ENCODE measurements at places on chromosomes 5 and 9.

GRCh38 chr9:117612317-117612716 lies 91.9 kb upstream of the TLR4 start:
- no peak for DNase-seq

- DNase-seq, result peak; percentile 64
Observed at GRCh38 chr9:2623288-2624050, 1.9 kb downstream of the VLDLR start.

GRCh38 chr9:125822902-125823301 lies 75.7 kb downstream of the PBX3 start:
- DNase-seq, result no peak

DNA sequence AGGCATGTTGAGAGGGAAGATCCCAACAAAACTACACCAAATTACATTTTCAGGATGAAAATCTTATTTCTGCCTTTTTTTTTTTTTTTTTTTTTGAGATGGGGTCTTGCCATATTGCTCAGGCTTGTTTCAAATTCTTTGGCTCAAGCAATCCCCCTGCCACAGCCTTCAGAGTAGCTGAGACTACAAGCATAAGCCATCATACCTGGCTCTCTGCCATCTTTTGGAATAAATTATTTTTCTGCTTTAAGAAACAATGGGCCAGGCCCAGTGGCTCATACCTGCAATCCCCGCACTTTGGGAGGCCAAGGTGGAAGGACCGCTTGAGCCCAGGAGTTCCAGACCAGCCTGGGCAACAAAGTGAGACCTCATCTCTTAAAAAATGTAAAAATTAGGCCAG lies 14.3 kb downstream of the AFF4 start:
- DNase-seq, result no peak

- no peak for DNase-seq
Observed at GRCh38 chr5:75265731-75266130, 29.1 kb upstream of the ANKRD31 start.

DNA sequence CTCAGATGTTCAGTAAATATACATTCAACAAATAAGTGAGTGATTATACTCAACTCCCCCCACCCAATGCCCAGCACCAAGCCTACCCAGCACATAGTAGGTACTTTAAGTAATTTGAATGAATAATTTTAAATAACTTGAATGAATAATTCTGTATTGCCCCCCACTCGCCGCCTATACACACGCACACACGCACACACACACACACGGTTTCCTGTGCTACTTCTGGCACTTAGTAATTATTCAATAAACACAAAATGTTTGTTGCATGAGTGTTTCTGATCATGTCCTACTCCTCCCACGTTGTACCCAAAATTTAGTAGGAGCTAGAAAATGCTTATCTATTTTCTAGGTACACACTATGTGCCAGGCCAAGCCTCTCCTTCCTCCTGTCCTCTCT lies 16.2 kb downstream of the PCDH12 start:
- no peak for DNase-seq

DNA sequence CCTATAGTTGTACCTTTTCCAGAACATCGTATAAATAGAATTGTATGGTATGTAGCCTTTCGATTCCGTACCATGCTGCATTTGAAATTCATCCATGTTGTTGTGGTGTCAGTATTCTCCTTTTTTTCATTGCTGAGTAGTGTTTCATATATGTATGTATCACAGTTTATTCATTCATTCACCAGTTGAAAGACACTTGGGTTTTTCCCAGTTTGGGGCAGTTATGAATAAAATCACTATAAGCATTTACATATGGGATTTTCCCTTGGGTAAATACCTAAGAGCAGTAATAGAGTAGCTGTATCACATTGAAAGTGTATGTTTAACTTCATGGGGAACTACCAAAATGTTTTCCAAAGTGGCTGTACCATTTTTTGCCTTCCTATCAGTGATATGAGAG lies 16.1 kb upstream of the FKTN start:
- DNase-seq, result no peak

- DNase-seq, result no peak
Observed at GRCh38 chr9:26142201-26142600, 464.0 kb upstream of the TUSC1 start.

DNA sequence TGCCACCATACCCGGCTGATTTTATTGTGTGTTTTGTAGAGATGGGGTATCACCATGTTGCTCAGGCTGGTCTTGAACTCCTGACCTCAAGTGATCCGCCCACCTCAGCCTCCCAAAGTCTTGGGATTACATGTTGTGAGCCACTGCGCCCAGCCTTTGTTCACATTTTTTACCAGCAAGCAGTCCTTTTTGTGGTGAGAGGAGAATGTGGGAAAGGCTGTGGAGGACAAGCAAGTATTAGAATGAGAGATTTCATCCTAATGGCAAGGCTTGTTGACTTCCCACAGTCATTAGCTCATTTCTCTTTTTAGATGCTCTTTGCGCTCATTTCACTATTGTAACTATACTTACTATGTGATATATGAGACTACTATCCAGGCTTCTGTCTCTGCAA lies 6.1 kb downstream of the IL31RA start:
- no peak for DNase-seq

- no peak for DNase-seq
Observed at GRCh38 chr5:56388229-56388985, 155.3 kb upstream of the ANKRD55 start.

GRCh38 chr5:42756606-42757601 lies at the start of gene CCDC152:
CCDC152 (plus strand) TSS chr5:42756818; CDS start chr5:42759122, 2,304 bp downstream.
- DNase-seq, result no peak

GRCh38 chr9:115016344-115016743 lies 86.0 kb upstream of the TNFSF8 start:
- no peak for DNase-seq

GRCh38 chr5:172658961-172659501 lies 18.0 kb downstream of the NEURL1B start:
- no peak for DNase-seq

- DNase-seq, result no peak
Observed at GRCh38 chr5:158375531-158375930, 516.6 kb upstream of the CLINT1 start.

DNA sequence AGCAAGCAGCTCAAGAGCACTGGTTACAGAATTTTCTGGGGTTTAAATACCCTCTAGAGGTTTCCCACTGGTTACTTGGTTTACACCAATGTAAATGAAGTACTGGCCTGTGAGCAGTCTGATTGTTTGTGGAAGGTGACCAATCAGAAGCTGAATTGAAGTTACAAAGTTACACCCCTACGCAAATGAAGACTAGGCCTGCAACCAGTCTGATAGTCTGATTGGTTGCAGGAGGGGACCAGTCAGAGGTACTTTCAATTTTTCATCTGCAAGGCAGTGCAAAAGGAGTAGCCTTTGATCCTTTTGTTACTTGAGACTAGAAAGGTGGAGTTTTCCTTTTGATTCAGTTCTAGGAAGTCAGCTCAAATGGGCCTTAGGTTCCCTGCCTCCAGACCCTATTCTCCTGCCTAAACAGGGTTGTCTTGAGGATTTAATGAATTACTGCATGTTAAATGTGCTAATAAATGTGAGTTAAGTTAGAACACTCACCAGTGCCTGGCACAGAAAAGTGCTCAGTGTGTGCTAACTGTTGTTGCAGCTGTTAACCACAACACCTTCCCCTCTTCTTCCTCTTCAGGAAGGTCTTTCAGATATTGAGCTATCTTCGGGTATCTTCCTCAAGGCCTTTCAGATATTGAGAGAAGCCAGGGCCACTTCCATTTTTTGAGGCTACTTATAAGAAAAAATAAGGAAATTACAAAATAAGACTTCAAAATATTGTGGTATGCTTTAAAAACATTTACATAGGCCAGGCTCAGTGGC lies 32.1 kb upstream of the CLINT1 start:
- no peak for DNase-seq

- DNase-seq, result no peak
Observed at GRCh38 chr9:88180081-88180765, 41.9 kb upstream of the SPATA31C2 start.

- no peak for DNase-seq
Observed at GRCh38 chr9:72557549-72557948, 36.1 kb downstream of the TMC1 start.

DNA sequence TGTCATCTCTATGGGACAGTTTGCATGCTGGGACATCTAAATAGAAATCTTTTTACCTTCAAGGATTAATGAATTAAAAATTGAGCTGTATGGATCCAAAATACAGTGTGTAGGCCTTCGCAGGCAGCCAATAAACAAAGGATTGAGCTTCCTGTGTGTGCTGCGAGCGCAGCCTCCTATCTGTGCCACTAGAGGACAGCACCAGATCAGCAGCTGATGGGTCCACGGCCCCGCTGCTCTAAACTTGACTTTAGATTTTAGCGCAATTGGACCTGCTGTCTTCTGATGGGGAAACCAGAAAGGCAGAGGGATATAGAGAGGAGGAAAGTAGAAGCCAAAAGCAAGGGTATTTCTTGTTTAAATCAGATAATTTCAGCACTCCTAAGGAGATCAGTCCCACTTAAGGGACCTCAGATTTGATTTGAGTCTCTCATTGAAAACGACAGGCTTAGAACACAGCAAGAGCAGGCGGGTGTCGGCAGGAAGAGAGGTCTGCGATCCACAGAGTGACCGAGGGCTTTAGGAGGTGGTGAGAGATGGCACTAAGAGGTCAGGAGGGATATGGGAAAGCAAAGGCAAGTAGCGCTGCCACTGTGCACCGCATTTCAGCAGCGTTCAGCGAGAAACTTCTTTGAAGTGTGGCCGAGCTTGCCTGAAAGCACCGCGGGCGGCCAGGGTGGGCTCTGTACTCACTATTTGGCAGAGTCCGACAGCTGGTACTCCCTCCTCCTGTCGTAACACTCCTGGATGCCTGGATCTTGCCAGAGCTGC lies 214.3 kb downstream of the GNA14 start:
- DNase-seq, result peak; percentile 67

DNA sequence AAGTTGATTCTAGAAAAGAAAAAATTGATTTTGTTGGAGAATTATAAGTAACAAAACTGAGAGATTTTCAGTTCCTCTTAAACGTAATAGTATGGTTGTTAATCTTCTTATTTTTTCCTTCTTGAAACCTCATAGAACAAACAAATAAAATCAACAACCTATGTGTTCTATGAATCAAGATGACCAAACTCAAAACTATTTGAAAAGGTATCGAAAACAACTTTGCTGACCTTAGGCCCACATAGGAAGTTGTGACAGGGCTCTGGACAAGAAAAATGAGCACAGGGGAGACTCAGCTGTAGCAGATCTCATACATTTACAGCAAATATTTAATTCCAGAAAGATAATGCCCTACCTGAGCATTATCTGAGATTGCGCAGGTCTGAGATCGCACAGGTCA lies 169.4 kb upstream of the CCNH start:
- DNase-seq, result no peak

DNA sequence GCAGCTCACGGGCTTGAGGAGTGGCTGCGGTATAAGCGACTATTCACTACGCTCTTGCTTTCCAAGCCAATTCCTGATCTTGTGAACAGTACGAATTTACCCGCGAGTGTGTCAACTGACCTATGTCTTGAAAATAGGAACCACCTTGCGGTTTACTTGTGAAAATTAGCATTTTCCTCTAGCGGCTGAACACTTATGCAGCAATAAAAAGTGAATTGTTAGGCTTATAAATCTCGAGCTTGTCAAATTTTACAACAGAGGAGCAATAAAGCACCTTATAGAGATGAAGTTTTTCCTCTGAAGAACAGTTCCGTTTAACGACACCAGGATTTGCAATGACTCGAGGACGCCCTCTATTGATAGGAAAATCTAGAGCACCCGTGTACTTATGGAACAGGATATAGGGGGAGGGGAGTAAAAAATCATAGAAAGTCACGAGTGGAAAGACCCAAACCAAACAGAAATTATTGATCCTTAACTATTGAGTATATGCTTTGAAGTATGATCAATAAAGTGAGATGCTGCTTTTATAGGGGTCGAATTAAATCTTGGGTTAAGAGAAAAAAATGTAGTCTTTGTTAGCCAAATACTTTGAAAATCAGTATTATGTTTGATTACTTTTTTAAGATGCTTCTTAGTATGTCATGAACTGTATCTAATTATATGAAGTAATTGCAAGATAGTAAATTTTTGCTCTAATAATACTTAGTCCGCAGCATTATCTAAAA lies 1.9 kb upstream of the RGMB start:
- DNase-seq, result peak; percentile 77

DNA sequence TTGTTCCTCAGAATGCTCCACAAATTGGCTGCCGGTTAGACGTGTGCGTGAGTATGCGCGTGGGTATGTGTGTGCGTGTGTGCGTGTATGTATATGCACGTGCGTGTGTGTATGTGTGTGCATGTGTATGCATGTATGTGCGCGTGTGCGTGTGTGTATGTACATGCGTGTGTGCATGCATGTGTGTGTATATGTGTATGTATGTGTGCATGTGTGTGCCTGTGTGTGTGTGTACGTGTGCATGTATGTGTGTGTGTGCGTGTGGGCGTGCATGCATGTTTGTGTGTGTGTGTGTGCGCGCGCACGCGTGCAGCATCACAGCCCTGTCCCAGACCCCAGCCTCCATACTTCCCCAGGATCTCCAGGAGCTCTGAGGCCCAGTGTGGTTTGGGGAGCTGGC lies 183.1 kb upstream of the IER5L start:
- no peak for DNase-seq
